ENCODE measurements at places on chromosomes 7 and 10. TPM values are rescaled to one million over a fixed set of nuclear protein-coding genes. Genes with fewer than 3 reads are reported as not detected.

- peak; percentile 63 for DNase-seq
These were observed at the start of gene WIPF3 for GRCh38 chr7:29806208-29806994. TSS of gene WIPF3 (plus strand) at chr7:29806508. CDS start at chr7:29834725, 28,217 bp downstream.

- no peak for DNase-seq
These were observed 55.8 kb downstream of the FIGNL1 start for GRCh38 chr7:50394315-50394714.

DNA sequence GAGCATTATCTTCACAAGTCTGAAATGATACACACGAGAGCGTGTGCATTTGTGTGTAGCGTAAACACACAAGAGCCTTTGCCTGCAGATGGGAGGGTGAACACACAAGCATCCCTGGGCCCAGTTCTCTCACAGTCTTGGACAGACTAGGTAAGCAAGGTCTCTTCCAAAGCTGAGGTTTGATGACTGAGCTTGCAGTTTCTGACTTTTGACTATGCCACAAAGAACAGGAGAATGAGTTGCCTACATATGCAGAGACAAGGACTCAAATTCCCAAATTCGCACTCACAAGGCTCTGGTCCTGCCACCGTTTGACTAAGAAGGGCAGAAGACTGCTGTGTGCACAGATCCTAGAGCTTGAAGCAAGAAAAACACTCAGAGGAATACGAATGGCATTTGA lies 55.8 kb downstream of the FAM53B start:
- no peak for DNase-seq

DNA sequence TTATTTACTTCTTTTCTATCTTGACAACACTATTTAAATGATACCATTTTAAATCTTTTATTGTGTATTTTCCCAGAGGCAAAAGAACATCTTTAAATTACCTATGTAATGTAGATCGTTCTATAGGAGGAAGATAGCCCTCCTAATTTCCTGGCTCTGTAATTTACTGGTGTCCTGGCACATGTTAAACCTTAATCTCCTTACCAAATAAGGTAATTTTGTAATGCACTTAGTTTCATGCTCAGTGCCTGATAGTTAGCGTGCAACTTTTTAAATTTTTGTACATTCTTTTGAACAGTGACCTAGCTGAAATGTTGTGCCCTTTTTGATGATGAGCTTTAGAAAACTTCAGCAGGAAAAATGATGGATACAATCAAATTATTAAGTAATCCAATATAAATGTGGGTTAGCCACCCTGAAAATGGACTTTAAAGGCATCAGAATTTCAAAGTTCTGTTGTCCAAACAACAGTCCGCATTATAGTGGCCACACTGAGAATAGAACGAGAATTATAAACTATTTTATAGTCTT lies 81.4 kb downstream of the ABCB5 start:
- DNase-seq = no peak

DNA sequence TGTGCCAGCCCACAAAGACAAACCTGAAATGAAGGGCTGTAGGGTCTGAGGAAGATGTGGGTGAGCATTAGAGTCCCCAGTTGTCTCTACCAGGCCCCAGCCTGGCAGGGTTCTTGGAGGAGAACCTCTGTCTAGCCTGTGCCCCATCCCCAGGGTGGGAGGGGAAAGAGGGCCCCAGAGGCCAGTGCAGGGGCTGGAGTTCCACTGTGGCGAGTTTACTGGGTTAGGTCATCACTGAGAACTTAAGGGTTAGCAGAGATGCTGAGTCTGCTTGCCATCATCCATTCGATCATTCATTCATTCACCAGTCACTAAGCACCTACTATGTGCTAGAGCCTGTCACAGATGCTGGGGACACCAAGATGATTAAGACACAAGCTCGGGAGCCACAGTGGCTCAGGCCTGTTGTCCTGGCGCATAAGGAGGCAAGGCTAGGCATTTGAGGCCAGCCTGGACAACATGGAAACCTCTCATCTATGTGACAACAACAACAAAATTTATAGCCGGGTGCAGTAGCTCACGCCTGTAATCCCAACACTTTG lies 2.6 kb downstream of the ANKRD2 start:
- no peak for DNase-seq

DNA sequence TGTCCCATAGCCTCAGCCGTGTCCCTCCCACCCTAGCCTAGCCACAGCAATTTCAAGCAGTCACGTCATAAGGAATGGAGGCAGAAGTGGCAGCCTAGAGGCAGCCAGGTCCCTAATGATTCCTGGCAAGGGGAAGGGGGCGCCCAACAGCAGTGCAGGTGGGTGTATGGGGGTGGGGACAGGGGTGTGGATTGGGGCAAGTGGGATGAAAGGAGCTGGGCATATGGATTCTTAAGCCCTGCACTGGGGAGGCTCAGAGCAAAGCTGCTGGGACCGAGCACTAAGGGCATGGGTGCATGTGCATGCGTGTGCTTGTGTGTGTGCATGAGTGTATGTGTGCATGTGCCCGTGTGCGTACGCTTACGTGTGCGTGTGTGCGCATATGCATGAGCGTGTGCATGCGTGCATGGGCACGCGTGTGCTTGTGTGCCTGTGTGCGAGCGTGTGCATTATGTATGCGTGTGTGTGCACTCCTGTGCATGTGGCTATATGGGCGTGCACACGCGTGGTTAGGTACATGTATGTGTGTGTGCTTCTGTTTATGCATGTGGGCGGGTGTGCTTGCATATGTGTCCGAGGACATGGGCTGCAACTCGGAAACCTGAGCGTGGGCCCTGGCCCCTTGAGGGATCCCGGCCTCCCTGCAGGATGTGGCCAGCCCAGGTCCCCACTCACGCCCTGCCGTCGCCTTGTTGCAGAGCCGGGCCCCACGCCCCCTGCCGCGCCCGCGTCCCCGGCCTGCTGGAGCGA lies 34.1 kb downstream of the SH2B2 start:
- DNase-seq = peak; percentile 13

DNA sequence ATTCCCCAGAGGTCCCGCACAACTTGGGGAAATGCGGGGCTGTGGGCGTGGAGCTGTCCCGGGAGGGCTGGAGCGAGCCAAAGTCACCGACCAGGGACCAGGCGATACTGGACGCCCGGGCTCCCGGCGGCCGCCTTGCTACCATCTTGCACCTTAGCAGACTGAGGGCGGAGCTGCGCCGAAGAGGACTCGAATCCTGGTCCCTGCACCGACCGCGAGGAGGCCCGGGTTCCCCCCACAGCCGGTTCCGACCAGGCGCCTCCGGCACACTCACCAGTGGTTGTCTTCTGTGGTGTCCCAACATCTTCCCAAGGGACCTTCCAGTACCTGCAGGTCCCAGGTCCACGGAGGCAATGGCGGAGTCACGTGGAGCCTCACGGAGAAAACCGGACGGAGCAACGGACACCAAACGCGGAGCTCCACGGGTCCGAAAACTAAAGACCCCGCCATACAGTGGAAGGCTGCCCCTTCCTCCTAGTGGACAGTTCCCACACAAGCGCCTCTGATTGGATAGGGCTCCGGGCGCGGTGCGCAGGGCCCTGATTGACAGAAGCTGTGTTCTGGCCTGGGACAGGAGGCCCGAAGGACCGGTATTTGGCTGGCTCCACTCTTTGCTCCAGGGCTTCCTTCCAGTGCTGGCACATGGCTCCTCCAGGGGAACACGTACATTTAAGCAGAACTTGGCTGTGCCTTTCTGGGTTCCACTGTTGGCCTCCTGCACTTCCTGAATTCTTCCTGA lies 124.6 kb upstream of the ZNF479 start:
- DNase-seq = peak; percentile 49

GRCh38 chr10:124044143-124044862 lies 49.1 kb downstream of the CHST15 start:
- peak; percentile 72 for DNase-seq

- peak; percentile 55 for DNase-seq
These were observed 56.3 kb upstream of the ZEB1 start for GRCh38 chr10:31262672-31263071.

AEBP1 gene
- total RNA-seq = 74.5 TPM
